Hepatocyte (in vitro differentiated cells): ENCODE measurements at places on chromosomes 11 and 22. TPM values are rescaled to one million over a fixed set of nuclear protein-coding genes. Genes with fewer than 3 reads are reported as not detected.

- no peak for DNase-seq
Observed at GRCh38 chr11:34643311-34643710, 22.4 kb downstream of the EHF start.

- DNase-seq = no peak
Observed at GRCh38 chr22:44243761-44244160, 63.0 kb downstream of the PARVG start.

ZP1 gene
- total RNA-seq = 0.12 TPM in 1 of 2 replicates, not detected in the other

POU2AF2 gene
- total RNA-seq = not detected in 2 replicates

DNA sequence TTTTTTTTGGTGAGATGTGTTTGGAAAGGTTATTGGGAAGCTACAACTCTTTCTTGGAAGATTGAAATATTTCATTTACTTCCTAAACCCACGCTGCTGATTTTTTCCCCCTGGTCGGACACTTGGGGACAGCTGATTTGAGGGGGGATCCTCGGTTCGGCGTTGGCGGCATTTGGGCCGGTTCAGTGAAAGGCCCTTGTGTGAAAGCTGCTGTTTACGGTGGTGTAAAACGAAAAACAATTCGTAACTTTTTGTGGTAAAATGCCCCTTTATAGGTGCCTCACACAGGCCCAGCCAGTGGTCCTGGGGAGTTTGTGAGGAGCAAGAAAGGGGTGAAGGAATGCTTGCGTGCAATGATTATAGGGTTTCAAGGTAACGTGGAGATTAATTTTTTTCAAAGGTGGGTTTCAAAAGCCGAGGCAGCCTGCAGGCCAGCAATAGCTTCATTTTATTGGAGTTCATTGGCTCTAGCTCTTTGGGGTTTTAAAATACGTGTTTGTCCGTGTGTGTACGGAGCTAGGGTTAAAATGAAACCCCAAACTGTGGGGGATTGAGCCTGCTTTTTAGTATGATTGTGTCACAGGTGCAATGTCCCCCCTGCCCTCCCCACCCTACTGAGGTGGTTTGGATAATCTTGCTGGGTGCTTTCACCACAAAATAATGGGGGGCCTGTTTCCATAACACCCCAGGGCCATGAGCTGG lies 77.2 kb upstream of the PPARA start:
- DNase-seq = no peak

ADORA2A gene
- total RNA-seq = 1.2 and 2.0 TPM in 2 replicates

DNA sequence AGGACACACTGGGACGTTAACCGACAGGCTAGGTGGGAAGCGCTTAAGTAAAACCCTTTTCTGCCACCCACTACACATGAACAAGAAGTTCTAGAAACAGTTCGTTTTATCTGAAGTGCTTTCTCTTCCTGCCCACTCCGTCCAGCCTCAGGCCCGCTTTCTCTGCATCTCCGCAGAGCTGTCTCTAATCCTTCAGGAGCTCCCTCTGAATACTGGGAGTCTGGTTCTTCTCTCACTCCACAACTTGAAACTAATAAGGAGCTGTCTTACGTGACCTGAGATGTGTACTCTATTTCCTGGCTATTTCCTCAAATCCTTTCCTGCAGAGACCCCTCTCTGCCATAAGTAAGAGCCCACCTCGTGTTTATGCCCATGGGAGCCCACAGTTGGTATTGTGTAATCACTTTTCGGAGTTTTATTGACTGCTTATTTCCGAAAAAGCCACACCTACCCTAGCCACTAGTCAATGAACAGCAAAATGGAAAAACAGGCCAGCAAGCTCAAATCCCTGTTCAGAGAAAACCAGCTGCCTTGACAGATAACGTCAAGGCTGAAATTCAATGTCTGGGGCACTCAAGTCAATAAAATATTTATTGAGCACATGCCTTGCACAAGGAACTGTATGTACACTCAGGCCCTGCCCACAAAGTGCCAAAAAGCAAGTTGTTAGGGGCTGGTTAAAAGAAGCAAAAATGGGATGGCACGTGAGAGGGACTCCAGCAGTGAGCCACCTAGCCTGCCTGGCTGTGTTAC lies 4.9 kb downstream of the PC start:
- no peak for DNase-seq

DNA sequence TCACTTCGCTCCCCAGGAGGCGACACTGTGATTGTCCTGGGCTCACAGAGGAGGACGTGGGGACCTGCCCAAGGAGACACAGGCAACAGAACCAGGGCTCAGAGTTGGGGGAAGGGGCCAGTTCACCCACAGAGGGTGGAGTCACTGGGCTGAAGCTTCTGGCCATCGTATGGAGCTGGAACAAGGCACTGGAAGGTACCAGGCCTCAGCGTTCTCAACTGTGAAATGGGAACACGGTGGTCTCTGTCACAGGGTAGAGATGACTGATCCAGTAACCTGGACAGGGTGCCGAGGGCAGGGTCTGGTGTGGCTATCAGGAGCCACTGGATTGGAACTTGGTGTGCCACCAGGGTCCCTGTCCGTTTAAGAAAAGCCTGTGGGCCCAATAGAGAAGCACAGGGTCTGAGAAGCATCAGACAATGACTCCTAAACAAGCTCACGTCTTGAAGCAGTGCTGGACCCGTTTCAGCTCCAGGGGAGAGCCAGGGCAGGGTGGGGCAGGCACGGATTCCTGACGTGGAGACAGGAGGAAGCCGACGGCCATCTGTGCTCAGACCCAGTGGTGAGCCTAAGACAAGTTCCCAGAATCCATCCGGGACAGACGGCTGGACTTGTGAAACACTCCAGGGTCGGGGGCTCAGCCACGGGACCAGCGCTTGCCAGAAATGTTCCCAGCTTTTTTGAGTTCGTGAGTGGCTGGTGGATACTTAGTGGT lies 25.0 kb upstream of the KCNQ1OT1 start:
- peak; percentile 71 for DNase-seq

- DNase-seq = no peak
Observed at GRCh38 chr11:3181725-3182461, 16.8 kb upstream of the OSBPL5 start.

PRR33 gene
- not detected in 2 replicates for total RNA-seq

XPNPEP3 gene
- total RNA-seq = 14.6 and 19.1 TPM in 2 replicates

DNA sequence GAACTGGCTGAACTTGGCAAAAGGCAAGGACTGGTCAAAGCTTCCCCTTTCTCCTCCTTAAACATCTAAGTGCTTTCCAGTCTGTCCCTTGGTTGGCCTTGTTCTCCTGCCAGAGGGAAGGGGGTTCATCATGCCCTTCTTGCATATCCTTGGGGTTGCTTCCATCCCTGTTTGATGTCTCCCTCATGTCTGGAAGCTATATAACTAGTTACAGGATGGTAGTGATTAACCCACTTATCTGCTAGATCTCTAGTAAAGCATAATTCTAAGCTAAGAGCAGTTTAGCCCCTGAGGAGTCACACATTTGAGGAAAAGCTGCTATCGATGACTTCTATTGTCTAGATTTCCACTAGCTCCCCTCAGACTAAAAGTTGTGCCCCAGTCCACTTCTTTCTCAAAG lies 22.9 kb downstream of the APOL5 start:
- no peak for DNase-seq

ZNF280B gene
- 2.6 and 2.8 TPM in 2 replicates for total RNA-seq

- DNase-seq = no peak
Observed at GRCh38 chr11:80163441-80163840, 722.6 kb upstream of the TENM4 start.

DNA sequence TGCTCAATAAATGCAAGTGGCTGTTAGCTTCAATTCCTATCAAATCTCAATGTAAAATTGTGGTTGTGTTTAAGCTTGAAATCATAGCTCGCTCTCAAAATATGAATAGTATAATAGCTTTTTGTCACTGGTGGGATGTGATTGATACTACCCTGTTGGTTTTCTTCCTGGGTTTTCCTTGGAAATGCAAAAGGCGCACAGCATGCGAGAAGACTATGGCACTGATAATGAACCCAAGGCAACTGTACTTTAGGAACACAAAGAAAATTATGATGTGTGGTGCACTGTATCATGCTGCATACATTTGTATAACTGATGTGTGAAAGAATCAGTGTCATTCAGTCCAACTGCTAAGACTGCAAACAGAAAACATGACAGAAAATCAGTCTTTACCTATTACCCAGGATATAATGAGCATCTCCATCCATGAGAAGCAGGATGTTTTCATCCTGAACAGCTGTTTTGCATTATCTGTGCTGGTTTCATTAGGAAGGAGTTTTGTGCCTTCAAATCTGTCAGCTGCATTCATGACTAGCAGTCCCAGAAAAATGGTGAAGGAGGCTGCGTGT lies 101.2 kb downstream of the TRPC6 start:
- DNase-seq = no peak

- no peak for DNase-seq
Observed at GRCh38 chr11:36006556-36006955, 62.7 kb downstream of the LDLRAD3 start.

GRCh38 chr11:701741-702461 lies 4.1 kb upstream of the EPS8L2 start:
- no peak for DNase-seq

- DNase-seq = no peak
Observed at GRCh38 chr11:130740819-130741218, 175.5 kb downstream of the SNX19 start.

DNA sequence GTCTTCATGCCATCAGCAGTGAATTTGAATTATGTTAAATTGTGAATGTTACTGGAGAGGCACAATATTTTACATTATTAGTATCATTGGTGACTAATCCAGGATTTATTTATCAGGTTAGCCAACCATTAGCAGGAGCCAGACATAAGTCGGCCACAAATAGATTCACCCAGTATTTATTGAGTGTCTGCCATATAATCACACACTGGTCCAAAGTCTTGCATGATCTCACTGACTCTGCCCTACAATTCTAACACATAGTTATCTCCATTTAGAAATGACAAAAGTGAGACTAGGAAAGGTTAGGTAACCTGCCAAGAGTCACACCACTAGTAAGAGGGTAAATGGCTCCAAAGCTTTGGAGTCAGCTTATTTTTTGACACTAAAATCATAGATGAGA lies 179.6 kb downstream of the BLID start:
- DNase-seq = peak; percentile 15

DNA sequence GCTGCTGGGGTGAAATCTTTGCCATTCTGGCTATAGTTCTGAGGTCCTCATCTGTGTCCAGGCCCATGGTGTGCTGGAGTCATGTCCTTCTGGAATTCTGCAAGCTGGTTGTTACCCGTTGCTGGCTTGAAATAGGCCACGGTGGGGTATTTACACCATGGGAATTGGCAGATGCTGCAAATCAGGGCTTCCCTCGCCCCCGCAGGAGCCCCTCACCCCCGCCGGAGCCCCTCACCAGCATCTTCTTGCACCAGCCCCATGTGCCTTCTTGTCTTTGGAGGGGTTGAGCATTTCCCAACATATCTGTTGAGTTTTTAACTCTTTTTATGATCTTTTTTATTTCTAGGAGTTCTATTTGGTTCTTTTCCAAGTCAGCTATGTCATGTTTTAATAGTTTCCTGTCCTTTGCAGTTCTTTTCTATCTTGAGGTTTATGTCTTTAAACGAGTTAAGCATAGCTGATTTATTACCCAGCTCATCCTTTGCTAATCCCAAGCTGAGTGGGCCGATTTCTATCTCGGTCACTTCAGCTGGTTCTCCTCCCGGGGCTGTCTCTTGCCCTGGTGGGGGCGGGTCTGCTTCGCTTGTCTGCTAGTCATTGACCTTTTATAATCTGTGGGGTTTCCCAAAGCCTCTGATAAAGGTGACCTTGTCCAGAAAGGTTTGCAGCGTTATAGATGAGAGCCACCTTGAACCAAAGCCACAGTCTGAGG lies 17.6 kb downstream of the ANO1 start:
- no peak for DNase-seq

DNA sequence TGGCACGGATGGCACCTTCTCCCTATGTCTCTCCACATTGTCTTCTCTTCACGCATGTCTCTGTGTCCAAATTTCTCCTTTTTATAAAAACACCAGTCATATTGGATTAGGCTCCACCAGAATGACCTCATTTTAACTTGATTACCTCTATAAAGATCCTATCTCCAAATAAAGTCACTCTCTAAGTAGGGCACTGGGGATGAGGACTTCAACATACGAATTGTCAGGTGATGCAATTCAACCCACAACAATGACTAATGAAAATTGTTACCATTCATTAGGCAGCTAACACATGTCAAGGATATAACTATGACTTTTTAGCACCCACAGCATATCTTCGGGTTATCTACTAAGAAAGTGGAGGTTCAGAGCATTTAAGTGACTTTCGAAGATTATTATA lies 55.5 kb upstream of the USP47 start:
- DNase-seq = no peak

GRCh38 chr11:126480015-126480409 lies 124.5 kb downstream of the ST3GAL4 start:
- DNase-seq = no peak

GRCh38 chr22:31496735-31497146 lies 405 bp downstream of the SFI1 start:
- DNase-seq = peak; percentile 47

- DNase-seq = no peak
Observed at GRCh38 chr11:44298862-44299261, 11.1 kb downstream of the ALX4 start.

DNA sequence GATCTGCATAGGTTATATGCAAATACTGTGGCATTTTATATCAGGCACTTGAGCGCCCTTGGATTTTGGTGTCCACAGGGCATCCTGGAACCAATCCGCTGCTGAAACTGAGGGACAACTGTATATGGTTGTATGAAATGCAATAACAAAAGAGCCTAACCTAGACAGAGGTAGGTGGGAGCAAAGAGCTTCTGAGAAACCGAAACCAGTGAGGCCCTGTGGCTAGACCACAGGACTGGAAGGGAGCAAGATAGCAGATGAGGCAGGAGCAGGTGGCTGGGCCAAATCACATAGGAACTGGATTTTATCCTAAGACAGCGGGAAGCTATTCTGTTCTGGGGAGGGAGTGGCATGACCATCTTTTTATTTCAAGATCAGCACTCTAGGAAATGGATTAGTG lies 30.1 kb downstream of the RCN1 start:
- no peak for DNase-seq

DNA sequence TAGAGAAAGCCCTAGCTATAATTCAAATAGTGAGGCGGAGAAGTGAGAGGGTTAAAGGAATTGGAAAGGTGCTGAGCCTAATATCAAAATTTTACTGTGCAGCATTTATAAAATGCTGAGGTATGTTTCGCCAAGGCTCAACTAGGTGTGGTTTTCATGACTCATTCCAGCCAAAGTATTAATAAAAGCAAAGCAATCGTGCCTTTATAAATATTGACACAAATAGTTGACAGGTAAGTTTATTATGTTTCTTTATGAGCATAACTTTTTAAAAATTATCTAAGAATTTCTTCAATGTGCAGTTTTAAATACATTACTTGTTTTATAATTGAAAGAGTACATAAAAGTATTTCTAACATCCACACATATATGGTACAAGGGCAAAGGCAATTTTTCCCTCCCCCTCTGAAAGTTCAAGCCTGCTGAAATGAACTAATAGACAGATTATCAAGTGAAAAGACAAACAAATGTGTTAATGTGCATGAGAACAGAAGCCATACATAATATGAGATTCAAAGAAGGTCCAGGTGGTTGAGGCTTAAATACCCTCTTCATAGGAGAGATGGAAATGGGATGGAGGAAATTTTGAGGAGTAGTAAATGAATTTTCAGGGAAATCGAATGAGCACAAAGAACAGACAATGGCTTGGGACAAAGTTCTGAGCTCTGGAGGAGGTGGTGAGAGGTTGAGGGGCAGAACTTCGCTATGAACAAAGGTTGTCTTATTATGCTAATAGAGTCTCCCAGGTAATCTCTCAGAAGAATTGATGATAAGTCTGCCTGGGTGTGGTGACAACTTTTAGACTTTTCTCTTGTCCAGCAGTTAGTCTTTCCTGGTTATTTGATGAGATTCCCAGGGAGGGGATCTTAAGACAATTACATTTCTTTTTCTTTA lies 326.5 kb downstream of the BUD13 start:
- DNase-seq = no peak

GAB4 gene
- total RNA-seq = not detected in 2 replicates
